ENCODE measurements at places on chromosomes 16 and 17.

DNA sequence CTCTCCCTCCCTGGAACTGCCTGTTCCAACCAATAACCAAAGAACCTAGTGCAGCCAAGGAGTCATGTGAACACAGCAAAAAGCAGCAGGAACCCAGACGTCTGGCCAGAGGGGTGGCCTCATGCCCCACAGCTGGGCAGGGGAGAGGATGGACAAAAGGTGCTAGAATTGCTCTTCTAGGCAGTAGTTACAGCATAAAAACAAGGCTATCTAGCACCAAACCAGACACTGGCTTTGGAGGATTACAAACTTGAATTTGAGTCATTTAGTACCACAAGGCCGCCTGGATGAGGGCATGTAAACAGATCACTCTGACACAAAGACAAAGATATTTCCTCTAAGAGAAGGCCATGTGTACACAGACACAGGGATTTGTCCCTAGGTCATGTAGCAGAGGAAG is 423.3 kb upstream of the MAF start:
- DNase-seq = no peak

GRCh38 chr17:560432-560873 is 154.2 kb downstream of the VPS53 start:
- no peak for DNase-seq

DNA sequence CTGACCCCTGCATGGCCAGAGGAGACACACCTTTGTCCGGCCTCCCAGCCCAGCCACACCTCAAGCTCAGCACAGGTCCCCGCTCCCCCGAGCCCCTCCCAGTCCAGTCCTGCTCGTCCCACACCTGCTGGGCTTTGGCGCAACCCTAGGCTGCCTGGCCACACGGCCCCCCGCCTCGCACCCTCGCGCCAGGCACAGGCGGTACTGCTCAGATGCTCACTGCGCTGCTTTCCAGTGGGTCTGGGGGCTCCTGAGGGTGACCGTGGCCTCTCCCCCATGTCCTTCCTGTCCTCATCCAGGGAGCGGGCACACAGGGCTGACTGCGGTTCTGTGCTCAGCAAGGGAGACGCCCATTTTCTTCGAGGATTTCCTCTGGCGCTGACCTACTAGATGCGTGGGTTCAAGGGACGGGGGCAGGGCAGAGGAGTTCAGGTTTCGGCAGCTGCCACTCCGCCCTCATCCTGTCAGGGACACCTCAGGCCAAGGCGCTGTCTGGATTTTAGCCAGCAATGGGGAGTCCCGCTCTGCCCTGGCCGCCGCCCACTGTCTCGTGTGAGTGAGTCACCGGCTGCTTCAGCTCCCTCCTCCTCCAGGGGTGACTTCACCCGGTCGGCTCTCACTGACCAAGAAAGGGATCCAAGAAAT is 118.0 kb upstream of the ZNF469 start:
- peak; percentile 62 for DNase-seq

DNA sequence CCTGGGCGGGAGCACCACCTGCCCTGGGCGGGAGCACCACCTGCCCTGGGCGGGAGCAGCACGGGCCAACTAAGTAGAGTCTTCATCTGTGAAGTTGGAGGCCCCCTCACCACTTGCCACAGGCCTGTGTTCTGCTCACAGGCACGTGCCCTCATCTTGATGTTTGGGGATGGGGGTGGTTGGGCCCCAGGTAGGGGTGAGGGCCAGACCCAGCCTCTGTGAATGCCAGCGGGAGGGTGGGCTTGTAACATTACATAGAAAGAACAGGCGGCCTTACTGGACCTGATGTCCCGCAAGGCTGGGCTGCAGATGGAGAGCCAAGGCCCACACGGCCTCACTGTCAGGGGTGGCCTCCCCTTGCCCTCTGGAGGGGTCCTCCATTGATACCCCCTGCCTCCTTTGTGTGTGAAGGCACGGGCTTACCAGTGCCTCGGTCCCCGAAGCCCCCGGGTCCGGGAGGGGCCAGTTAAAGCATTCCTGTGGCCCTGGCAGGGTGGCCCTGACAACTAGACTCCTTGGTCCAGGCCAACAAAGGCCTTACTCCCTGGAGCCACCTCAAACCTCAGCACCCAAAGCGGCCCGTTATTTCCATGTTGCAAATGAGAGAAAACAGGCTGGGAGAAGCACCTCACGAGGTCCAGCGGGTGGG is 1.1 kb upstream of the SLC16A3 start:
- no peak for DNase-seq

DNA sequence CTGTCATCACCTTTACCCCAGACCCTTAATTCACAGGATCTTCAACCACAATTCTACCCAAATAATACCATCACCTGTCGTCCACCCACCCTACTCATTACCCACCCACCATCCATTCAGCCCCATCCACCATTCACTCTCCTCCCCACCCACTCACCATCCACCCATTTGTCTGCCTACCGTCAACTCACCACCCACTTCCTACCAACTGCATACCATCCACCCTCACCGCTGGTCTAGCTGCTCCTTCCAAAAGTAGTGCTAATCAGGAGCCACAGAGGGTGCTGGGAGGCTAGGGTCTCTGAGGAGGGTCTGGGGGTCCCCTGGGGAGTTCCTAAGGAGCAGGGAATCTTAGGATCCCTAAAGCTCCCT is 12.0 kb upstream of the IGFBP4 start:
- DNase-seq = no peak

- no peak for DNase-seq
These were observed 42.6 kb downstream of the NLRP1 start for GRCh38 chr17:5541610-5542202.

- DNase-seq = no peak
These were observed 1.5 kb upstream of the GFAP start for GRCh38 chr17:44916781-44917241.

- DNase-seq = no peak
These were observed 90.3 kb upstream of the CHMP6 start for GRCh38 chr17:80901319-80901718.

GRCh38 chr17:2238432-2239169 is 65.0 kb downstream of the SMG6 start:
- no peak for DNase-seq

DNA sequence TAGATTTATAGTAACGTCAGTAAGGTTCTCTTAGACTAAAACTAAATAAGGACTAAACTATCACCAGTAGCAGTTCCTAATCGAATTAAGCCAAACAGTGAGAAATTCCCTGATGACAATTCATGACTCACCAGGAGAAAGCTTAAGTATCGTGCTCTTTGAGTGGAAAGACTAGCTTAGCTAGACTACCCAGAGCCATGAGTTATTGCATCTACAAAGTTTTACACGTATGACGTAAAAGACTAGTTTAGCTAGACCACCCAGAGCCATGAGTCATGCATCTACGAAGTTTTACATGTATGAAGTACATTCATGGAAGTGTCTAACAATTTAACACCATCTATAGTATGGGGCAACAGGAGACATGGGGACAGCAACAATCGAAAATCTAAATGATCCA is 36.6 kb downstream of the UBE2G1 start:
- no peak for DNase-seq

- DNase-seq = no peak
These were observed 89.9 kb downstream of the TBC1D16 start for GRCh38 chr17:79945591-79946255.

- peak; percentile 77 for DNase-seq
These were observed 2.3 kb upstream of the LHX1 start for GRCh38 chr17:36934692-36935630.

DNA sequence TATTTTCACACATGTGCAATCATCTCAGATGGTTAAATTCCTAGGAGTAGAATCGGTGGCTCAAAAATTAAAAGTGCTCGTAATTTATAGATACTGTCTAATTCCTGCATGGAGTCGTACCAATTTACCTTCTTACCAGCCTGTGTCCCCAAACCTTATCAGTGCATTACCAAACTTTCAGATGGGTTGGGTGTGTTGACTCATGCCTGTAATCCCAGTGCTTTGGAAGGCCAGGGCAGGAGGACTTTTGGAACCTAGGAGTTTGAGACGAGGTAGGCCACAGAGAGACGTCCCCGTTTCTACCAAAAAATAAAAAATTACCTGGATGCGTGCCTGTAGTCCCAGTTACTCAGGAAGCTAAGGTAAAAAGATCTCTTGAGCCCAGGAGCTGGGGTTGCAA is 34.5 kb upstream of the GPRC5B start:
- DNase-seq = no peak

DNA sequence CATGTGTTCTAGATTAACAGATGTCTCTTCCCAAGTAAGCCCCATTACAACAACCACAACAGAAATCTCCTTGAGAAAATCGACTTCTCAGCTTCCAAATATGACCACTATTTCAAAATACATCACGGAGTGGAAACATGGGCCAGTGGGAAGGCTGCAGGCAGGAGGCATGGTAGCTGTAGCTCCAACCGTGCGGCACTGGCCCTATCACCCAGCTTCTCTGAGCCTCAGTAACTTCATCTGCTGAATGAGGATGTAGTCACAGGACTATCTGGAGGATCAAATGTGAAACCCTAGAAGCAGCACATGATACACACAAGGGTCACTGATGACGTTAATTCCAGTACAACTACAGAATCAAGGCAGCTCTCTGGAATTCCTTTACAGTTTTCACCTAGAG is 112.2 kb downstream of the VPS53 start:
- no peak for DNase-seq

DNA sequence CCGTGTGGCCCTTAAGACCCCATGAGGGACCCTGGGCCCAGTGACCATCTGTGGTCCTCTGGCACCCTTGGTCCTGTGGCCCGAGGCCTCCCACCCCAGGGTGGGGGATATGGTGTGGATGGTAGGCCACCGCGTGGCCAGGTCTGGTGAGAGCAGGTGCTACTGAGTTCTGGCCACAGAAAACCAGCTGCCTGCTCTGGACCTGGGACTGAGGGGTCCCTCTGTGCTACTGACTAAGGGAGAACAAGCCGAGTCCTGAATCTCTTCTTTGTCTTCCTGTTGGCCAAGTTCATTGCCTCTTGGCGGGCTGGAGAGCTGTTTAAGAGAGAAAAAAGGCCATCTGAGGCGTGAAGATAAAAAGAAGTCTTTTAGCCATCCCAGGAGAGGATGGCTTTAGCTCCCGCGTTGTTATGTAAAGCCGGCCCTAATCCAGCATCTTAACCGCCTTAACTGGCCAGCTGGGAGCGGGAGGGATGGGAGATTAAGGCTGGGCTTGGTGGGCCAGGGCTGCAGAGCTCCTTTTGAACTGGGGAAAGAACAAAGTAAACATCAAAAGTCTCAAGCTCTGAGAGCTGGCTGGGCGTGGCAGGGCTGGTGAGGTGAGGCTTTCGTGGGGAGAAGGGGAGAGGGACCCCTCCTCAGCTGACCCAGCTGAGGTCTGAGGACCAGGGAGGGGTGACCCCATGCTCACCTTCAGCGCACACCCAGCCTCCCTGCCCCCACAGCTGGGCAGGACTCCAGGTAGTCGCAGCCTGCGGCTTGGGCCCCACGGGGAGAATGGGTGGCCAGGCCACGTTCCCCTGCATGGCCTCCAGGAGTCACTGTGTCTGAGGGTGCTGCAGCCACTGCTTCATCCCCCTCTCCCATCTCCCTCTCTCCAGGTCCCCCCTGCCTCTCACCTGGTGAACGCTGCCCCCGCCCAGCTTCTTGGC is 62.4 kb downstream of the NKD1 start:
- no peak for DNase-seq

- no peak for DNase-seq
These were observed 2.3 kb downstream of the SOX15 start for GRCh38 chr17:7587420-7588151.

- no peak for DNase-seq
These were observed 143.3 kb downstream of the PITPNC1 start for GRCh38 chr17:67520252-67520906.

DNA sequence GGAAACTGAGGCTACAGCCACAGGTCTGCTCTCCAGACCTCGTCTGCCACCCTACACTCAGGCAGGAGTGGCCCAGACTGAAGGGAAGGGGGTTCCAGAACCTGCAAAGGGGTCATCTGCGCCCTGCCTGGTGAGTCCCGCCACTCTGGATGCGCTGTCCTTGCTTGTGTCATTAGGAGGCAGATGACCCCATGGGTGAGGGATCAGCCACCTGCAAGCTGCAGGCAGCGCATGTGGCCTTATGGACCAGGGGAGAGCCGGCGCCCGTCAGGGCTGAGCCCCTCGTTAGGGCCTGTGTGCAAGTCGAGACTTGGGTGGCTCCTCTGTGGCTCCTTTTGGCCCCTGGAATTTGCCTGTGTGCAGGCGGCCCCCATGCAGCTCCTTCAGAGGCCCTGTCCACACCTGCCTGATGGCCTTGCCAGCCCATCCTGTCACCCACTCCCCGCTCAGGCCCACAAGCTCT is 5.7 kb downstream of the ZFPM1 start:
- DNase-seq = no peak

GRCh38 chr17:28076144-28076543 is 33.7 kb downstream of the NLK start:
- DNase-seq = no peak

- DNase-seq = no peak
These were observed 12.0 kb upstream of the CDYL2 start for GRCh38 chr16:80816356-80816755.

GRCh38 chr16:73214825-73215677 is 167.1 kb upstream of the ZFHX3 start:
- no peak for DNase-seq

DNA sequence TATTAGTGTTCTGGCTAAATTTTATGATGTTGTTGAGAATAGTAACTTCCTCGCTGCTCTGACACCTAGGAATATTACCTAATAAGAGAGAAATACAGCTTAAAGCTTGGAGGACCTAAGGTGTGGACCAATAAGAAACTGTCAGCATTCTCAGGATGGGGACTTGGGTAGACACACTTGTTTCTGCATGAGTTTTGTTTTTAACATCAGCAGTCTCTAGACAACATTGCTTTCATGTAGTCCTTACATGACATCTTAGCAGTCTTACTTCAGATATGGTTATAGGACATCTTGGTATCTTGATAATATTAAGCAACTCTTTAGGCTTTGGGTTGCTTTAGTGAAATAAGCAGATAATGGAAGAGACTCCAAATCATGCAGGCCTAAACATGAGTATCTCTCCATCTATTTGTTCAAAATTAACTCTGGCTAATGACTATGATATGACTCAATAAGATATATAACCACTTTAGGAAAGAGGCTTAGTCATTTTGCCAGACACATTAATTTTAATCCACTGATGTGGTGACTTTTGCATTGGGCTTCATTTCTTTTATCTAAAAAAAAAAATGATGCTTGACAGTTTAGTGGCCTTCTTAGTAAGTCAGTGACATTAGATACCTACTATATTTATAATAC is 84.5 kb downstream of the WNT3 start:
- no peak for DNase-seq

DNA sequence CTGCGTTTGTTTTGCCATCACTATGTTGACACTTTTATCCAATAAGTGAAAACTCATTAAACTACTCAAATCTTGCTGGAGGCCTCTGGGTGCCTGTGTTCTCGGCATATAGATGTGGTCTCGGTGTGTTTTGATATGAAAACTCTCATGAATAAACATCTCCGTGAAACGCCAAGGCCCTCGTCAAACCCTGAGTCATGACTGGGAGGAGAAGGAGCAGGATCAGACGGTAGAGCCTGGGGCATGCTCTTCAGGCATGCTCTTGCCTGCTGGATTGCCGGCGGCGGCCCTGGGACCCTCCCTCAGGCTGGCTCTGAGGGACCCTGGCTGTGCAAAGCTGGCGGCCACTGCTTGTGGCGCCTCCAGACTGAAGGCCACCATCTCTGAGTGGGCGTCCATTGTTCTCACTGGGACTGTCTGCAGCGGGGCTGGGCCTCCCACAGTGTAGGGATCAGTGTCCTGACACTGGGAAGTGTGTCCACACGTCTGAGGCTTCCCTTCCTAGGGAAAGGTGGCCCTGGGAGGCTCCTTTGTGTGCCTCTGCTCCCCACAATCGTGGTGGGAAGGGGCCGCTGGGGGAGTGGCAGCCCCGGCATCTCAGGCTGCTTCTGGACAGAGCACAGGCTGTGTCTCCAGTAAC is 1.7 kb upstream of the NPB start:
- no peak for DNase-seq
